ENCODE measurements at places on chromosomes 3 and 15.

GRCh38 chr3:12560505-12561190 lies 3.8 kb downstream of the MKRN2 start:
- no peak for DNase-seq

DNA sequence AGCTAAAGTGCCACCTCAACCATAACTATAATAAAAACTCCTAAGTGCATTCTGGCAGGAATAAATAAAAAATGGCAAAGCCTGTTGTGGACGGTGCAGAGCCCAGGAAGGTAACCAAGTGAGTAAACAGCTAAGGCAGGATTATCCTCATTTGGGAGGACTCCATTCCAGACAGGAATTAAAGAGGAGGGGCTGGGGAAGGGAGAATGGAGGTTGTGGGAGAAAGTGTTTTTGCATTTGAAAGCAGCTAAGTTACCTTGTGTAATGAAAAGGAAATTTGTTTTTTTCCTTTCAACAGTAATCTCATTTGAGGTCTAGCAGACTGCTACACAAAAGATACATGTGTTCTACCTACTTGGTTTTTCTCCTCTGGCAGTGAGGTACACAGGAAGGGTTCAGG lies 248.5 kb downstream of the TIGIT start:
- no peak for DNase-seq

GRCh38 chr15:65631503-65631902 lies 9.8 kb downstream of the SLC24A1 start:
- DNase-seq = no peak

DNA sequence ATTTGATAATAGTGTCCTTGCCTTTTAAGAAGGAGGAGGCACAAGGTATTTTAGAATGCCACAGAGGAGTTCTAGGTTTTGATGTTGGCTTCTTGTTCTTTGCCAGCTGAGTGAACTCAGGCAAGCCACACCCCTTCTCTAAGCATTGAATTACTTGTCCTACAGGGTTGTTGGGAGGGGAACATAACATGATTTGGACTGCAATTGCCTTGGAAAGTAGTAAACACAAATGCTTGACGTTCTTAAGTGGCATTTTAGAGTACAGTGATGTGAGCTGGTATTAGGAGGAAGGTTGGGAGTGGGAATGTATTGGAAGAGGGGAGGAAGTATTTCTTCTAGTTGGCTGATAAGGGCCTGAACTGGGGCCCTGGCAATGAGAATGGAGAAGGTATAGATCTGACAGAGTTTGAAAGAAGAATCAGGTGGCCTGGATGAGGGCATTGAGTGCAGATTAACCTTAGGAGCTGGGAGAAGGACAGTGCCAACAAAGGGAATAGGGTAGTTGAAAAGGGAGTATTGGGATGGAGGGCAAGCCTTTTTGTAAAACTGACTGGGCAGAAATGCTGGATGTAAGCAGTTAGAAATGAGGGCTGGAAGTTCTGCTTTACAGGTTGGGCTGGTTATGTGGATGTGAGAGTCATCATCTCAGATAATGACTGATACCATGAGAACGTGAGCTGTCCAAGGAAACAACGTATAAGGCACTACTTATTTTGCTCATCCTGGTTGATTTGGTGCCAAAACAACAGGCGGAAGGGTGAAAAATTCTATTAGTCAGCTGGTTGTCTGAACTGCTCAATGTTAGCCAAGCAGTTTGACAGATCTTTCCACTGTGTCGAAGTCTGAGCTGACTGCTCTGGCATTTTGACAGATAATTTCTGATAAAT lies 16.7 kb downstream of the KAT2B start:
- no peak for DNase-seq

DNA sequence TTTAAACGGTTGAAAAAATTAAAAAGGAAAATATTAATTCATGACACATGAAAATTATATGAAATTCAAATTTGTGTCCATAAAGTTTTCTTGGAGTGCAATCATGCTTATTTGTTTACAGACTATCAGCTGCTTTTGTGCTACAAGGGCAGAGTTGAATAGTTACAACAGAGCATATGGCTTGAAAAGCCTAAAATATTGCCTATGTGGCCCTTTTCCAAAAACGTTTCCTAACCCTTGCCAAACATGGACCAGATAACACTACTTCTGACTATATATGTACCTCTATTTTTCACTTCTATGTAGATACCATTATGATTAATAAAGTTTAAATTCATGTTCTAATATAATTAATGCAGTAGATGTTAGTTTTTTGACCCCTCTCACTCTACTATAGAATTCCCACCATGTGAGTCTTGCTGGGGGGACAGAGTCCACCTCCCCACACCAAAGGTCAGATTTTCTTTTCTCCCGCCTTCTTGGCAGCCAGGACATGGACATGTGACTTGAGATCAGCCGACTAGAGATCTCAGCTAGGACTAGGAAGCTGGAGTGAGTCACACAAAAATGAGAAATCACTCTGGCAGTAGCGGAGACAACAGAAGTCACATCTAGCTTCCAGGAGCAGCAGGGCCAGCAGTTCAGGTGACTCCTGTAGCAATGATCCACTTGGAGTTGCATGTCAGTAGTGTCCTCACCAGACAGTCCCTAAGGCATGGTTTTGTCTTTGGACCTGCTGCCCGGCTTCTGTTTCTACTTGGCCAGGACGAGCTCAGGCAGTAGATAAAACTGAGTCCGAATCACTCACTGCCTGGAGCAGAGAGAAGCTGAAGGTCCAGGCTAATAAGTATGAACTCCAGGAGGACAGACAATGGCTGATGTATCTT lies 22.4 kb downstream of the CIAO2A start:
- no peak for DNase-seq

DNA sequence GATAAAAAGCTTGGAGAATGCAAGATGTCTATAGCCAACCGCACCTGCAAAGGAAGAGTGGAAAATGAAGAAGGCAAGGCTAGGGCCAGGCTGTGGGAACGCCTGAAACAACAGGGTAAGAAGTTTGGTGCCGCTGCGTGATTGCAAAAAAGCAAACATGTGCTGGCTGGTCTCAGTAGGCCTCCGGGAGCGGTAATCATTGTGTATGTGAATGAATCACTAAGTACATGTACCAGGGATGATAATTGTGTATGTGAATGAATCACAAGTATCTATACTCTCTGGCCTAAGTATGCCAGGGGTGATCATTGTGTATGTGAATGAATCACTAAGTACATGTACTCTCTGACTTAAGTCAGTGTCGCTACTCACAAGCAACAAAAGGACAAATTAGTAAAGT lies 40.3 kb upstream of the PARL start:
- DNase-seq = no peak

DNA sequence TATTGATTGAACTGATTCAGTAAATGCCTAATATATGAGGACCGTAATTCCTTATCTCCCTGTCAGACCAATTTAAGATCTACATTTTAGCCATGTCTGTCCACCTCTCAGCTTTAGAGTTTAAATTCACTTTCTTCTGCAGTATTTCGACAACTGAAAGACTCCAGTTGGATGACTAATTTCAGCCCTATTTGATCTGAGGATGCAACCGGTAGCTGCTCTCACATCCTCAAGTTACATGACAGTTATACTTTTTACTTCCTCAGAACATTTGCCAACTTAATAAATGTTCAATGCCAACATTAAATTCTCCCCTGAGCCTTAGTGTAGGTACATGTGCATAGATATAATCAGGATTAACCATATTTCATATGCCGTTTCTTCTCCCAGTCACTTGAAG lies 2.5 kb upstream of the HHLA2 start:
- DNase-seq = no peak

GRCh38 chr15:26759986-26760385 lies 12.9 kb downstream of the GABRB3 start:
- DNase-seq = no peak

- DNase-seq = no peak
Measured at GRCh38 chr15:49047456-49047855, 1.2 kb upstream of the SECISBP2L start.

DNA sequence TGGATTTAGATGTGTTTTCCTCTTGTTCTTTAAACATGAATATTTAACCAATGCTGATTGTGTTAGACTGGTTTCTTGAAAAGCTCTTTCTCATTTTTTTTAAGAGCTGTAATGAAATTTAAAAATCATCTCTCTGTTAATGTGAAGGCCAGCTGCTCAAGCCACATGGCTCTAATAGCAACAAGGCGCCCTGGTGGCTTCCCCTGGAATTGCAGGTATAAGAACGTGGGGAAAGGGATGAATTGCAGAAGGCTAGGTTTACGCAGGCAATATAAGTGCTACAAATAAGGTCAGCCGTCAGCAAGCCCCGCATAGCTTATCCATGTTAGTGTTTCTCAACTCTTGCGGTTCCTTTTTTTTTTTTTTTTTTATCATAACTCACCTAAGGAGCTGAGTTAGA lies 108.5 kb downstream of the SAMMSON start:
- no peak for DNase-seq

- no peak for DNase-seq
Measured at GRCh38 chr3:50534681-50535330, 31.4 kb upstream of the CACNA2D2 start.

DNA sequence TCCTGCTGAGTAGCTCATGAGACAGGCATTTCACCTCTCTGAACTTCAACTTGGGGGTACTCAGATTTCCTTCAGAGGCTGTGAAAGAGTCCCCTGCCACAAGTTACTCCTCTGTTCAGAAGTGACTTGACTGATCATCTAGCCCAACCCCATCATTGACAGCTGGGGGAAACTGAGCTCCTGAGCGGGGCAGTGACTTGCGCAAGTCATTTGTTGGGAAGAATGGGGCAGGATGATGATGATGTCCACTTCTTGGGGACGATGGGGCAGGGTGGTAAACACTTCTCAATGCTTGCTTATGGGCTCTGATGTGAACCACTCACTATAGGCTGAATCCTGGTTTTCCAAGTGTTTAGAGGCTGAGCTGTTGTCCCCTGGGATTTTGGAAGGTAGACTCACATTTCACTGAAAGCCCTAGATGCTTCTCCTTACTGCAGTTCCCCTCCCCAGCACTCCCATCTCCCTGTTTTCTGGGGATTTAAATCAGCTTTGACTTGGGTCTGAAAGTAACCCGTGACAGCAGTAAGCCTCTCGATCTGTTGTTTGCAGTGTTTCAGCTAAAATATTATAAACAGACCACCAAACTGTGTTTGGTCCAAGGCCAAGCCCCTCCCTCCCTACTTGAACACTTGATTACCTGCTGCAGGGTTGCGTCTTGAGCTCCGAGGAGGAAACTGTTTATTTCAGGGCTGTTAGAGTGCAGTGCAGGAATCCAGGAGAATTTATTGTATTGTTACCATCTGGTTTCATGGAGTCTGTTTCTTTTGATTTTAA lies 25.1 kb downstream of the SMAD3 start:
- DNase-seq = no peak

GRCh38 chr3:23953523-23953922 lies 8.4 kb downstream of the NR1D2 start:
- no peak for DNase-seq

GRCh38 chr3:111338059-111338698 lies 203.8 kb upstream of the CD96 start:
- peak; percentile 57 for DNase-seq

DNA sequence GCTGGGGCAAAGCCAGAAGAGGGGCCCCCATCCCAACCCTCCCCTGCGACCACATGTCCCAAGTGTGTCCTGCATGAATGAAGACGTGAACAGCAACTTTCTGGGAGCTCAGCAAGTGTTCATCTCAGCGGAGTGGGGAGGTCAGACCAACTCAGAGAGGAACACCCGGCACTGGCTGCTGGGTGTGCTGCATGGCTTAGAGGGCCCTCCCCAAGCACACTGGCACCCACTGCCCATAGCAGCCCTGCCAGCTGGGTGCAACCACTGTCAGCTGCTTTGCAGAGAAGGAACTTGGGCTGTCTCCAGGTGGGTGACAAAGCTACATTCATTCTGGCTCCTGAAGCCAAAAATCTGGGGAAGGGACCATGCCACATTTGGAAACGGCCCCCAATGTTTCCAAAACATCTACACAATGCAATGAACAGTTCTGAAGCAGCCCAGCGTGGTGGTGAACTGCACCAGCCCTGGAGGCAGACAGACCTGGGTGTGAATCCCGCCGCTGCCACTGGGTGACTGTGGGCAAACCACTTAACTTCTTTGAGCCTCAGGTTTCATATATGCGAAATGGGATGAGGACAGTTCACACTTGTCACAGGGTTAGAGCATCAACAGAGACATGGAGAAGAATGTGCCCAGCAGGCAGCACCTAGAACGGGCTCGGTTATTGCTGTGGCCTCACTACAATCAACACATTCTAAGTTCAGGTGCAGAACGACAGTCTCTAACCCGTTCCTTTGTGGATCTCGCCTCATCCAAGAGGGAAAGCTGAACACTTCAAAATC lies 145.4 kb downstream of the NUP210 start:
- no peak for DNase-seq

GRCh38 chr15:40317580-40317979 lies 5.9 kb upstream of the INAFM2 start:
- no peak for DNase-seq

- no peak for DNase-seq
Measured at GRCh38 chr15:51754267-51754666, 2.9 kb downstream of the TMOD2 start.

GRCh38 chr3:99624496-99625236 lies 13.7 kb upstream of the COL8A1 start:
- DNase-seq = no peak

DNA sequence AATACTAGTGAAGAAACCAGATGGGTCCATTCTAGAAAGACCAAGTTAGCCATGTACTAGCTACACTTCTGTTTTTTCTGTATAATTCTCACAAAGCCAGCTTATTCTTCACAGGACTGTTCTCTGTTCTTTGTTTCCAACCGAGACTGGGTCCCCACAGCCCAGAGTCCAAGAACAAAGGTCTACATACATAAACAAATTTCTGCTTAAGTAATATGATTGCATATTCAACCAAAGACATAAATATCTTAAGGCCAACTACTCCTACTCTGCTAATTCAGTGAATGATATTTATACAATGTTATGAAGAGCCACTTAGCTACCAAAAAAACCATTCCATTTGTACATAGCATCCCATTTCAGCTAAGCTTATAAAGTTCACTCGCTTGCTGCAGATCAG lies 299.8 kb upstream of the CCDC54 start:
- DNase-seq = no peak

DNA sequence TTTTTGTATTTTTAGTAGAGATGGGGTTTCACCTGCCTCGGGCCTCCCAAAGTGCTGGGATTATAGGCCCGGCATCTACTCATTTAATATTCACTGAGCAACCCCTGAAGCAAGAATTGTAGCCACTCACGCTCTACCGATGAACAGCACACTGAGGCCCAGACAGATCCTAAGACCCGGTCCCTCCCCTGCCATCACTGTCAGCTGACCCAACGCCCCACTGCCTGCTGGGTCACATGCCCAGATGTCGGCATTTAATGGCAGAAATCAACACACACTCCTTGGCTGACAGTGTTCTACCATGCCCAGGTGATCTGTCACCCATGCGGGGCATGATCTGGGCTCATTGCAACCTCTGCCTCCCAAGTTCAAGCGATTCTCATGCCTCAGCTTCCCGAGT lies 3.2 kb upstream of the TMEM89 start:
- DNase-seq = no peak

DNA sequence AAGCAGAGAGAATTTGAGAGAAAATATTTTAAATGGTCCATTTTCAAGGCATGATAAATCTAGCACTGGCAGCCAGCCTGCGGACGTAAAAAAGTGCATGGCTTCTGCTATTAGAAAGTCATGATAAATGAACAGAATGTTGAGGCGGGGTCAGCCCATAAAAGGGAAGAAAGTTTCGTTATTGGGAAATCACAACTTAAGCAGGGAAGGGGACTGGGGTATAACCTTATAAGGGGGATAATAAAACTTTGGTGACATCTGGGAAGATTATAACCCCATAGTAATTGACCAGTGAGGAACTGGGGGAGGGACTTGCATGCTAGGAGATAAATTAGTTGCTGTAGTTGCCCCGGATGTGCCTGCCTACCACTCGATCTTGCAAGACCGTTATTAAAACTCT lies 88.4 kb upstream of the PLSCR4 start:
- DNase-seq = peak; percentile 20

- DNase-seq = peak; percentile 54
Measured at GRCh38 chr3:50138266-50139200, 16.6 kb upstream of the SEMA3F start.
